Left cardiac atrium (tissue), 4 donors: ENCODE measurements at places on chromosomes 5 and 9.

DNA sequence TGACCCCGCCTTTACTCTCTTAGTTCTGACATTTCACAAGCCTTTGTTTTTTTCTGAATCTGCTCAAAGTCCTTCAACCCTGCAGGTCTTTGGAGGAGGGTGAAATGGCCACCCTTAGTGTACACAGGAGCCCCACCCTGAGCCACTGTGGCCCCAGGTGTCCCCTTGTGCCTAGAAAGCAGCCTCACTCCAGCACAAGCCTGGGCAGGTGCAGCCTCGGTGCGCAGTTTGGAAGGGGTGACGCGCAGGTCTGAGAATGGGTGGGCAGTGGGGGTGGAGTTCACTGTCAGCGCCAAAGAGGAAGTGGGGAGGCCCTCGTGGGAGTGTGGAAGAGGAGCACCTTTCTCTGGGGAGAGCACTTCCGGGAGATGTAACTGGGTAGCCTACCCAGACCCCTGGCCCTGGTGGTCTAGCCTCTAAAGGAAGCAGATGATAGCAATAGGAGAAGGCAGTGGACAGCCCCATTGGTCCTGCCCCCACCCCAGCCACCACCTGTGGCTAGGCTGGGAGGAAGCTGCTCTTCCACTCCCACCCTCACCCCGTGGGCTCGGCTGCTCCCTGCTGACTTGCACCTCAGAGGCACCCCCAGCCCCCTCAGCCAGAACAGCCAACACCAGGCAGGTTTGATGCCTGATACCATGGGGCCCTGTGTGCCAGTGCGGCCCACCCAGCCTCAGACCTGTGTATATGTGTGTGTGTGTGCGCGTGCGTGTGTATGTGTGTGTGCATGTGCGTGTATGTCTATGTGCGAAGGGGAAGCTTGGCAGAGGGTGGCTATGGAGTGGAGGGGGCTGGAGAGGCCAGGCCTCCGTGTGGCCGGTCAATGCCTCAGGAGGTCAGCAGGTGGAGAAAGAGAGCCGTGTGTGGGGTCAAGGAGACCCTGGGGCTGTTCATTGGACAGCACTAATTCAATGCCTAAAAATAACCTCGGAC lies 16.8 kb upstream of the DAB2IP start:
- DNase-seq = no peak

GRCh38 chr5:32908641-32909040 lies 197.5 kb downstream of the NPR3 start:
- no peak for DNase-seq

- no peak for DNase-seq
These were observed 192.8 kb downstream of the FER start for GRCh38 chr5:108940506-108940905.

DNA sequence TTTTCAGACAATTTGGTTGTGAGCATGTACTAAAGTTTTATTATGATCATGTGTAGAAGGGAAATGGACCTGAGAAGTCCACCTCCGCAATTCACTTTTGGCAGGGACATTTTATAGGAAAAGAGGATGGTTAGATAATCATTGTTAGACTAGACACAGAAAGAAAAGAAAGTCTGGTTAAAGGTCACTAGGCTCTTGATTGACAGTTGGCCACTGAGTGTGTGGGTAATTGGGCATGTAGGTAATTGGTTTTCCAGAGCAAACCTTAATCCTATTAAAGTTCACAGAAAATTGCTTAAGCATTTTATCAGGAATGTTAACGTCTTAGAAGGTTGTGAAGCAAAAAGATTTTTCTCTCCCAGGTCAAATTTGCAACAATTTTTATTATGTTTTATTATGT lies 158.5 kb upstream of the CLINT1 start:
- DNase-seq = no peak
